ENCODE measurements at places on chromosomes 2 and 18.

GRCh38 chr2:23200068-23200786 lies 184.8 kb upstream of the KLHL29 start:
- DNase-seq: no peak

- DNase-seq: no peak
Measured at GRCh38 chr2:224837066-224837465, 120.9 kb upstream of the CCDC195 start.

- DNase-seq: no peak
Measured at GRCh38 chr2:117717072-117717471, 97.4 kb upstream of the DDX18 start.

GRCh38 chr2:54634564-54635511 lies 88.6 kb upstream of the EML6 start:
- DNase-seq: no peak

DNA sequence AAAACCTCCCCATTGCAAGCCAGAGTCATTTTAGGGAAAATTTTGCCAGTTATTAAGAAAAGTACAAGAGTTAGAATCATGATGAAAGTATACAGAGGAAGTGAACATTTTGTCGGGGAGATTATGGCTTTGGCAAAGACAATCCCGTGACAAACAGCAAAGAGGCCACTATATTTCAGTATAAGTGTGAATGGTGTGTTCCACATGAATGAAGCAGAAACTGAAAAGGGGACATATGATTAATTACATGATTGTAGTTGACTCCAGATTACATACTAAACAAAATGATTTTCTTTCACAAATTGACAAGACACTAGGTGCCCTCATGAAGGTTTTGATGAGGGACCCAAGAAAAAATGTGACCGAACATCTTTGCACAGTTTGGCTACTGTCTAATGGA lies 42.0 kb downstream of the SP140 start:
- no peak for DNase-seq

GRCh38 chr2:96763511-96764252 lies 3.0 kb downstream of the CNNM4 start:
- DNase-seq: peak; percentile 65

DNA sequence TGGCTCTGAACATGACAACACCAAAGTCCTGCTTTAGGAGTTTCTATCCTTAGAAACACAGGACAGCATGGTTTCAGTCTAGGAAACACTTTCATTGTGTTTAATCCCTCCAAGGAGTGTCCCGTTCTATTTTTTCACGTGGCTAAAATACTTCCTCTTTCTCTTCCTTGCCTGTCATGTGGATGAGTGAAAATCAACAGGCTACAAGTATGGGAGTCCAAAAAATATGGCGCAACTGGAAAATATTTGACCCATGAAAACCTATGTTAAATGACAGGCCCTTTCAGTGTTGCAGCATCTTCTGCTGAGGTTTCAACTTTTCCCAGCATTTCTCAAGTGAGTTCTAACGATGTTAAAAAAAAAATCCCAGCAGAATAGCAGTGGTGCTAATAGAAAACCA lies 146.3 kb downstream of the LAMA3 start:
- DNase-seq: peak; percentile 65

DNA sequence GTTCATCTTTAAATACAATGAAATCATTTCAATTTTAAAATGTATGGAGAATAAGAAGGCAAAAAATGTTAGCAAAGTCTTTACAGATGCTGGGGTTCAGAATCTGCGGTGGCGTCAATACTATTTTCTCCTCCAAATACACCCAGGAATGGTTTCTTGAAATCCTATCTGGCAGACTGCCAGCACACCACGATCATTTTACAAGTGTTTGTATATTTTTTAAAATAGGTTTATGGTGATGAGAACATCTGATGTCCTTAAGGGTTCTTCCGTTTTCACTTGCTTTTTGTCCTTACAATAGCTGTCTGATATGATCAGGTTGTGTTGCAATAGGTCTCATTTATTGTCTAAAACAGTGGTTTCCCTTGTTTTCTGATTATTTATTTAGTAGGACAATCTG lies 89.6 kb downstream of the CMPK2 start:
- no peak for DNase-seq

DNA sequence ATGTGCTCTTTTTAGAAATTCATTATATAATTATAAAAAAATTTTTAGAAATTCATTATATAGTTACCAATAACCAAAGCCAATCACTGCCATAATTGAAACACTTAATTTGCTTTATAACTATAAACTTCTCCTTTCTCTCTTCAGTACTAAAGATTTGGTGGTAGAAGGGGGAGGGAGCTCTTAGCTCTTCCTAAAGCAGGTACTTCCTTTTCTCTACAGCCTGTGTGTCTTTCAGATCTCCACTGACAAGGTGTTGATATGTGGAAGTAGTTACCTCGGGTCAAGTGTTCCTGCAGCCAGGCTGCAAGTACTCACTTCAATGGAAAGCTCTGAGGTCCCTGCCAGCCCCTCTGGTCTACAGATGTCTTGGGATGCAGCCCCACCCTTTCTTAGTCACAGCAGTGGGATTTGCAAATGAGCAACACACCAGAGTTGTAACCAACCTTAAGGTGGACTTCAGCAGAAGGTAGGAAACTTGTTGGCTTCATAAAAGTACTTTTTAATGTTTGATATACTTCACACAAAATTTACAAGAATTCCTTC lies 690.0 kb downstream of the ARHGAP15 start:
- DNase-seq: peak; percentile 49

DNA sequence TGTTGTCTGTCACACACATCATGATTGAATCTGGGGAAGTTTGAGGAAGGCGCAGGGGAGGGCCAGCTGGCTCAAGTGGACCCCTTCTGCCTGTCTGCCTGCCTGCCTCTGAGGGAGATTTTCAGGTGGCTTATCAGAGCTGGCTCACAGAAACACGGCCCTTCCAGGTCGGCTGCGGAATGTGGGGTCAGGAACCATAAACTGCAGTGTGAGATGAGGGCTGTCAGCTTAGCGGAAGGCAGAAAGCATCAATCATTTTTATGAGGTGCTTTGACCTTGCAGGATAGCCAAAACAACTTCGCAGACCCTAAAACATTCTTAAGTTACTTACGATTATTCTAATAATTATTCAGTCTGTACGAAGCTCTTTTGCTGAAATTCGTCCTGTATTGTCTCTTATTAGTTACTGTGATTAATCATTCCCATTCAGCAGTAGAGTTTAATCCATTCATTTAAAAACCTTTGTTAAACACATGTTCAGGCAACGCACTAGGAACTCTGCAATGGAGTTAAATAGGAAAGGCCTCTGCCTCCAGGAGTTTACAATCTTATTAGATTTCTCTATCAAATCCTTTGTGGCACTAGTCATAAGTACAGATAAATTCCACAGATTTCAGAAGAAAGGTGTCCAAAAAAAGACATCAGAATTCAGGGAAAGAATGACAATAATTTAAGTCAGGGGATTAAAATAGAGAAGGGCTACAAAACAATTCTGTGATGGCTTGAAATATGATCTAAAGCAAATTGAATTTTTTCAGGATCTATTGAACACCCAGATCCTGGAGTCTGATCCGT lies 371.6 kb downstream of the HRH4 start:
- no peak for DNase-seq

DNA sequence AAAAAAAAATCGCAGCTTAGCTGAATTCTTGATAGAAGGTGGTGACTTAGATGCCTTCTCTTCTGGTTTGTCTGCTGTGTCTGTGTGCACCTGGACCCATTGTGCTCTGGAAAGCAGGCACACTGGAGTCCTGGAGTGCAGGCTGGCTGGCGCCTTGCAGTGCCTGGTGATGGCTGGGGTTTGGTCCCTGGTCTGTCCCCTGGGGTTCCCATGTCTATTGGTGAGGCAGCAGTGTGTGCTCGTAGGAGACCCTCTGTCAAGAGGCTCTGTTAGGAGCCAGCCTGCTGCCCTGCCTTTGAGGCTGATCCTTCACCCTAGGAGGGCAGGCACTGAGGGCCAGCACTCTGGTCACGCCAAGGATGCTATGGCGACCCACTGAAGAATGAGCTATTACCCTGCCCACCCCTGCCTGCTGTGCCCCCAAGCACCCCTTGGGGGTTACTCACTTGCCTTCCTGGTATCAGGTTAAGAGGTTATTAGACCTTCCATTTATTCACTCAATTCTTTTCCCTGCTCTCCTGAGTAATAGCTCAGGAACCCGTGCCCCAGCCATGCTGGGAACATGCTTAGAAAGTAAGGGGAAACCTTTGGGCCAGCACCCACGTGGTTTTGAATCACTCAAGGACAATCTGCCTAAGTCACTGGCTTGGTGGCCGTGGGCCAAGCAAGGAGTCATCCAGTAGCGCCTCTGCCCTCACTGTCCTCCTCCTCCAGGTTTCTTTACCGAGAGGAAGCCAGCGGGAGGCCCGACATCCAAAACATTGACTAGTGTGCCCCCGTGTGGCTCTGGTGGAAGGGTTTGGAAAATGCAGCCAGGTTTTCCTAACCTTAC lies 284.5 kb downstream of the PRKCE start:
- peak; percentile 89 for DNase-seq

- no peak for DNase-seq
Measured at GRCh38 chr2:71948781-71949536, 198.7 kb downstream of the CYP26B1 start.

DNA sequence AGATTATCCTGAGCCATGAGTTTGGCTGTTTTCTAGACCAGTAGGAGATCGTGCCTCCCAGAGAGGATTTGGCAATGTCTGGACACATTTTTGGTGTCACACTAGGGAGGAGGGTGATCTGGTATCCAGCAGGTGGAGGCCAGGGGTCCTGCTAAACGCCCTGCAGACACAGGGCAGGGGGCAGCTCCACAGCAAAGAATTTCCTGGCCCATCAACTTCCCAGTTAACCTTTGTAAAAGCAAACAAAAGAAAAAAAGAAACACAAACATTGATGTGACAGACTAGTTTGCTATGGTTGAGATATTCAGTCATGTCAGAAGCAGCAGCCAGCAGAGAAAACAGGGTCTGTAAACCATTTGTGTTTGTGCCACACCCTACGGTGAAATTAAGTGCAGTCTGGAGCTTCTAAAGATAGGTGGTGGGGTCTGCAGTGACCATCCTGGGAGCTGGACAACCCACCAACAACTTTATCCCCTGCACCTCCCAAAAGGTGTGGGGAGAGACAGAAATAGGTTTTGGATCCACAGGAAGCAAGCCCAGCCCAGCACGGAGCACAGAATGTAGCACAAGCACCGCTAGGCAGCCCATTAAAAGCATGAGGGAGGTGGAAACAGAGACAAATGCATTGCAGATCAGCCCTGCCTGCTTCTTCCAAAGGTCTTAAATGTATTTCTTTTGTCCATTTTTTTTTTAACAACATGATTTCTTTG lies 232.5 kb downstream of the MYT1L start:
- DNase-seq: no peak

- DNase-seq: no peak
Measured at GRCh38 chr2:223920109-223920508, 25.0 kb downstream of the WDFY1 start.

DNA sequence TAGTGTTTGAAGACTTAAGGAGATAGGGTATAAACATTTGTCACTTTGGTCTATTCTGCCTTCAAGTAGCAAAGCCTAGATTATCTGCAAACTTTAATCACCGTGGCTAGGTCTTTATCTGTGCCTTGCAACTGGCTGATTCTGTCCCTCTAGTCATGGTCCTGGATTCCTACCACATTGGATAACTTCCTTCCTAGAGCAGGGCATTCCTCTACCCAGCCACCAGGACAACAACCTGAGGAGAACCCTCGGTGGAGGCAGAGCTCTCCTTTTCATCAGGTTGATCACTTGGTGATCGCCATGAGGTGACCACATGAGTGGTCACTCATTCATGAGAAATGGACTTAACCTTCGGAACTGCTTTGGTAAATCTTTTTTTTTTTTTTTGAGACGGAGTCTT lies 25.3 kb upstream of the PTPRM start:
- no peak for DNase-seq

GRCh38 chr2:218083352-218083676 lies 14.3 kb downstream of the RUFY4 start:
- DNase-seq: no peak

DNA sequence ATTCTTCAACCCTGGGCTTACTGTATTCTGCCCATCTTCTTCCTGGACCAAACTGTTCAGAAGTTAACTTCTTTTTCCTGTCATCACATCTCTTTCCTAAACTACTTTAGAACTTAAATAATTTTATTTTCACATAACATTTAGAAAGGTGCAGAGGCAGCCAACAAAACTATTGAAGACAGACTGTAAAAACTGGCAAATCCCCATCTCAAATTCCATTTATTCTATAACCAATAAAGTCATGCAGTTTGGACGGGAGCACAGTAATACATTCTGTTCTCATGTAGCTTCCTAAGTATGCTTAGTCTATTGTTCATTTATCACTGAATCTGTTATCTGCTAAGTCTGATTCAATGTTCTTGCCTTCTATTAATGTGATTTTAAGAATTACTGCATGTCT lies 99.1 kb downstream of the SMAD2 start:
- DNase-seq: no peak

DNA sequence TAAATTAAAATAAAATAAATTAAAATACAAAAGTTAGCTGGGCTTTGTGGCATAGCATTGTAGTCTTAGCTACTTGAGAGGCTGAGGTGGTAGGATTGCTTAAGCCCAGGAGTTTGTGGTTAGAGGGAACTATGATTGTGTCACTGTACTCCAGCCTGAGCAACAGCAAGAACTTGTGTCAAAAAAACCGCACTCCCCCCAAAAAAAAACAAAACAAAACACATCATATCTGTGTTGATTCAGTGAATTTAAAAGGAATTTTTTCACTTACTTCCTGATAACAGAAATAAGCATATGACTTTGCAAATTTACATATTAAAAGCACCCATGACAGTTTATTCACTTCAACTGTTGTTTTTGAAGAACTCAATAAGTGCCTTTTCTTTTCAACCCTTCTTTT lies 68.1 kb upstream of the PELI1 start:
- DNase-seq: peak; percentile 81

DNA sequence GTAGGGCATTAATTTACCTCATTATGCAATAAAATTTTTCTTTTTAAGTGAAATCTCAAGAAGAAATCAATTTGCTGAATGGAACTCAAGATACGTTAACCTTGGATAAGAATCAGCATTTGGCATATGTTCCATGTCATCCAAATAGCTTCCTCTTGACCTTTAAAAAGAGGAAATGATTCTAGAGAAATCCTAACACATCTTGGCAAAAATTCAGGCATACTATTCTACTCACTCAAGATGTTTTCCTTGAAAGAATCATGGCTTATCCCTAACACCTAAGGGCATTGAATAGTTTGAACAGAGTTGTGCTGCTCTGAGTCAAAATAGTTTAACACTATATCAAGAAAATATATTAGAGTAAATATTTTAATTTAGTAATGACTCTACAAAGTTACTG lies 678.0 kb downstream of the EPHA4 start:
- peak; percentile 1 for DNase-seq

DNA sequence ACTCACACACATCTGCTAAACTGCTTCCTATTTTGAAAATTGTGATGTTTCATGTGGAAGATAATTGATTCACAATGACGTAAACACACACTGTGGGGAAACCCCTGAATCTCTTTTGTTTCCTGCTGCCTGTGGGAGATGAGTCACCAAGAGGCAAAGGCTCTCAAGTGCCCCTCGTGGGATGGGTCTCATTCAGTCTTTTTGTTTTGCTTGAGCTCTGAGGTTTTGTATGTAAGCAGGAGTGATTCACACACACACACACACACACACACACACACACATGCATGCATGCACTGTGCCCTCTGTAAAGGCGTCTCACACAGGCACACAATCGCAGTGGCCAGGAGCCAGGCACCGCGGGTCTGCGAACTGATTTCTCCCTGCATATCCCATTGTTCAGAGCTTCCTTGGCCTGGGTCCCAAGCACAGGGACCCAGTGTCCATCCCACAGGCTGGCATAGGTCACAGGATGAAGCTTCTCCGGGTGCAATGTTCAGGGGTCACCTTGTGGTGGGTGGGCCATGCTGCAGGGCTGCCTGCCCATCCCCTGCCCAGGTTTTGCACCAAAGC lies 12.1 kb upstream of the ARHGEF4 start:
- DNase-seq: peak; percentile 40

- DNase-seq: no peak
Measured at GRCh38 chr18:54712306-54712705, 116.0 kb upstream of the RAB27B start.
